Stimulated activated CD4-positive, alpha-beta T cell treated with anti-CD3 and anti-CD28 coated beads, Interleukin-12 subunit alpha, Interleukin-12 subunit beta, amount 100 ng/mL, for 24 hours (primary cell): ENCODE measurements at places on chromosomes 6 and 20.

DNA sequence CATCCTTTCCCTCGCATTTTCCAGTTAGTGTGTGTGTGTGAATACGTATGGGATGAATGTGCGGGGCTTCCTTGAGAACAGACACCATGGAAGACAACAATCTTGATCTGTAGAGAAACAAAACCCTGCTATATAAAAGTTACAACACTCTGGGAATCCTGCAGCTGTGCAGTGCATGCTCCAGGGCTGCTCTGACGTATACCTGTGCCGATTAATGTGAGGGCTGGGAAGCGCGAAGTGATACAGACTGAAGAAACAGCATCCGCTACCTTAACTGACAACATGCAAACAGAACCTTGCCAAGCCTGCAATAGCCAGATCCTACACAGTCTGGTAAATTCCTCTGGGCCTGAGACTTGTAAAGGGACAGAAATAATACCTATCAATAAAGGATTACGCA, 31.6 kb upstream of the MTRF1L start:
- no peak for DNase-seq

- DNase-seq = peak; percentile 65
Observed at GRCh38 chr20:62977613-62978560, 25.4 kb downstream of the SLC17A9 start.

GRCh38 chr6:62146954-62147853, 138.8 kb downstream of the KHDRBS2 start:
- DNase-seq = no peak

- DNase-seq = no peak
Observed at GRCh38 chr6:3293271-3294155, 34.8 kb downstream of the PSMG4 start.

GRCh38 chr6:136772685-136773472, 19.4 kb downstream of the MAP3K5 start:
- no peak for DNase-seq

DNA sequence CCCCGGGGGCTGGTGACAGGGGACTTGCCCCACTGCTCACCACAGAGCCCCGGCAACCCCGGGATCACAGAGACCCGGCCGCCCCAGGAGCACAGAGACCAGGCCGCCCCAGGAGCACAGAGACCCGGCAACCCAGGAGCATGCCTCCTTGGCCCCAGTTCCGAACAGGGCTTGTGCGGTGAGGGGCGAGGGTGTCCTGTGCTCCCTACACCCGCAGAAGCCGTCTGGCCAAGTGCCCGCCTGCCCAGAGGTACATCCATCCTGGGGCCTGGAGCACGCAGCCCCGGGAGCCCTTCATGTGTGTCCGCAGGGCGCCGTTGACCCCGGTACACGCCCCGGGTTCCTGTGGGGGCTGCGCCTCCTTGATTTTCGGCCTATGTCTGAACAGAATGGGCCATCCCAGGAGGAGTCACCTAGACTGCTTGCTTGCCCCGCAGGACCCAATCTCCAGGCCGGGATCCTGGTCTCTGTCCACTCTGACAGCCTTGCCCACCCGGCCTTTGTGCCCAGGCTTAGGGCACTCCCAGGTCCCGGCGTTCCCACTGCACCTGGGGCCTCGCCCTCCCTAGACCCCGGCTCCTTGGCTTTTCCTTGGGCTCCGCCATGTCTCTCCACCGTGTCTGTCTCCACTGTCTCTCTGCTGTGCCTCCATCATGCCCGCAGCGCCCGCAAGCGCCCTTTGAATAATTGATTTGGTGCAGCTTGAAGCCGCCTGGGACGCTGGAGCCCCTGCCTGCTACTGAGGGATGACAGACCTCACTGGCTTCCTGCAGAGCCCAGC, 219.8 kb downstream of the ERMARD start:
- no peak for DNase-seq

DNA sequence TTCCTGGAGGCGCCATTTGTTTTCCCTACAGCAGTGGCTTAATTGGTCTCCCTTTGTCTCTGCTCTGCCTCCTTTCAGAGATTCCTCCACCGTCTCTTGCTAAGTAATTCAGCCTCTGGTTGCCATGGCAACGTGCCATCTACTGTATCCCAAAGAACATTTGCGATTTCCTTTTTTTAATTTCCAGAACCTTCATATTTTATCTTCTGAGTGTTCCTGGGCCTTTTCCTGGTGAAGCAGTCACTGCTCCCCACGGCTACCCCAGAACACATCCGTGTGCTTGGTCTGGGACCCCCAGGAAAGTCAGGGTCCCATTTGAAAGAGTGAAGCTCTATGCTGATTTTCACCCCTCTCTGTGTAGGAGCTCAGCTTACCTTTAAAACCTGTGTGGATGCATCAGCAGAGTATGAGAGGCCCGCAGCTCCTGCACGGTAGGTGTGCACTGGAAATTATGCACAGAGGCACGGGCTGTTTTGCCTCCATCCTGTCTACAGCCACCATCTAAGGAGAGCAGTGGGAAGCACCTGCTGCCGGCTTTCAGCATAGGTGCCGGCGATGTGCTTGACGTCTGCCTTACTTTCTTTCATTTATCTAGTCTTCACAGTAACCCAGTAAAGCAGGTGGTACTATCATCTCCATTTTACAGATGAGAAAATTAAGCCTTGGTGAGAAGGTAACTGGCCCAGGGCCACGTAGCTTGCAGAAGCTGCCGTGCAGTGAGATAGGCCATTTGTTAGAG, 122.8 kb downstream of the SYCP2 start:
- no peak for DNase-seq

DNA sequence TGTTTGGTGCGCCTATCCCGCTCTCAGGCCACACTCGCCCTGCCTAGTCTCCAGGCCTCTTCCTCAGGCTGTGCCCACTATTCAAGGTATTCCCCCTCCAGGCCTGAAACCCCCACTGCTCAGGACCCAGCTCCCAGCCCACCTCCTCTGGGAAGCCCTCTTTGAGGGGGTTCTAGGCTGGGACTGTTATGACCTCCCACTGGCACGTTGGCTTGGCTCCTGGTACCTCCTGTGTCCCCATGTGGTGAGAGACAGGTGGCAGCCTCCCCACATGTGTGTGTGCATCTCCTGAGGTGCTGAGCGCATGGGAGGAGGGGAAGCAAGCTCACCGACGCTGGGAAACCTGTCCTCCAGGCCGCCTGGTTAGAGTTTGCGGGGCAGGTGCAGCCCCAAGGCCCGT, 82.5 kb downstream of the EDN3 start:
- DNase-seq = no peak

- DNase-seq = no peak
Observed at GRCh38 chr6:70110126-70111022, 192.5 kb downstream of the COL9A1 start.

- no peak for DNase-seq
Observed at GRCh38 chr6:161407115-161407514, 133.3 kb upstream of the AGPAT4 start.

DNA sequence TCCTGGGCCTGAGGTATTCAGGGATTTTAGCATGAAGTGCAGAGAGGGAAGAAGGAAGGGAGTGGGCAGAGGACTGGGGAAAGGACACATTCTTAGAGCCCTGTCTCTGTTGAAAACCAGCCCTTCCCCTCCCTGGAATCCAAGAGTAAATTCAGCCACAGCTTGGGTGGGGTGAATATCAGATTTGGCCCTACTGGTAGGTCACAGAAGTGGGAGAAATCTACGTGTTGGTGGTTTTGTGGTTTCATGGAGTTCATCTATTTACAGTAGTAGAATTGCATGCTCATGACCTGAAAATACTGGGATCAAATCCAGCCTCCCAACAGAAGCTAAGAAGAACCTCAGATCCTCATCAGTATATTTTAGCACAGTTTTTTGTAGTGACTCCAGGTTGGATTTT, 404.4 kb downstream of the BMP2 start:
- DNase-seq = no peak

GRCh38 chr20:57432862-57433491, 41.8 kb downstream of the RBM38 start:
- peak; percentile 41 for DNase-seq

- DNase-seq = no peak
Observed at GRCh38 chr20:44431118-44431501, 44.6 kb upstream of the TTPAL start.

- no peak for DNase-seq
Observed at GRCh38 chr6:68069921-68070710, 565.0 kb upstream of the ADGRB3 start.

DNA sequence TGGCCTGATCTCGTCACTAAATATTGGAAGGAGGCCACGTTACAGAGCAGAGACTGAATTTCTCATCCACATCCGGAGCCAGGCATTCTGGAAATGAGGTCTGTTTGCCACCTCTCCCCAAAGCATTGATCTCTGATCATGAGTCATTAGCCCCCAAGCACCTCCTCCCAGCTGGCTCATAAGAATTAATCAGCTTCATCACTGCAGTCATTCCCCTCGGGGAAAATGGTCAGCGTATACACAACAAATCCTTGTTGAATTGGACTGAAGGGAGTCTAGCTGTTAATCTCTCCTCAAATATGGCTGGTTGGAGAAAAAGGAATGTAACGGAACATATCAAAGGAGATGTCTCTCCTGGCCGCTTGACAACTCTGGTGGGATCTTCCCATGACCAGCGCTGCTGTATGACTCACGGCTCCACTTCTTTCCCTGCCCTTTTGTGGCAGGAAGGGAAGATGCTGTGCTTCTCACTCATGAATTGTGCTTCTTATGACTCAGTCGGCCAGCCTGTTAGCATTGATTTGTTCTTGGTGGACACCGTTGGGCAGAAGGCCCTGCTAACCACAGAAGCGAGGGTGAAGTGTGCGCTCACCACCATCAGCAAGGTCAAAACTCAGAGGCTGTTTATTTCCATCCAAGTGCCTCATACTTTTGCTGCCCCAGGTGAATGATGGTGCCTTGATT, 76.7 kb downstream of the RNF182 start:
- DNase-seq = no peak

GRCh38 chr6:109284675-109285074, 97.6 kb downstream of the CD164 start:
- DNase-seq = no peak

- no peak for DNase-seq
Observed at GRCh38 chr6:166601956-166602355, 15.5 kb upstream of the RAMACL start.
